ENCODE measurements at places on chromosomes 5 and 9.

DNA sequence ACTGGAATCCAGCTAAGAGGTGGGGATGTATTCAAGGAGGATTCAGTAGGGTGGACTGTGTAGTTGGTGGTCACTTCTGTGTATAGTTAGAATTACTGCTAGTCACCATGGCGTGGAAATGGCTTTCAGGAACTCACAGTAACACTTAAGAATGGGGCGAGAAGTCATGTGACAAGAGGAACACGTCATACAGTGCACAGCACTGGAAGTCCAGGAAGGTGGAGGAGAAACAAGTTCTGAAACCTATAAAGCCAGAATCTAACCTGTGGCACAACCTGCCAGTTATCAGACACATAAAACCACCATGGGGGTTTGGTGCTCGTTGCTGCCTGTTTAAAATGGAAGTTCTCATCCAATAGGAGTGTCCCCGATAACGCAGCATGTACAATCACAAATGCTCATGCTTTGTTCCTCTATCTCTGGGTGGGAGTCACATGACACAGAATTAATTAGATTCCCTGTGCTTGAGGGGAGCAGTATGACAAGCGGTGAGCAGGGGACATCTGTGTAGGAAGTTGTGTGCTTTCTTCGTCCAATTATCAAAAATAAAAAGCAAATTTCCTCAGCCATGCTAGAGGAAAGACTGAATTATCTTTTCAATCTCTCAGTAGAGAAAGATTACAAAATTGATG, 193.0 kb downstream of the SPOCK1 start:
- DNase-seq = no peak

DNA sequence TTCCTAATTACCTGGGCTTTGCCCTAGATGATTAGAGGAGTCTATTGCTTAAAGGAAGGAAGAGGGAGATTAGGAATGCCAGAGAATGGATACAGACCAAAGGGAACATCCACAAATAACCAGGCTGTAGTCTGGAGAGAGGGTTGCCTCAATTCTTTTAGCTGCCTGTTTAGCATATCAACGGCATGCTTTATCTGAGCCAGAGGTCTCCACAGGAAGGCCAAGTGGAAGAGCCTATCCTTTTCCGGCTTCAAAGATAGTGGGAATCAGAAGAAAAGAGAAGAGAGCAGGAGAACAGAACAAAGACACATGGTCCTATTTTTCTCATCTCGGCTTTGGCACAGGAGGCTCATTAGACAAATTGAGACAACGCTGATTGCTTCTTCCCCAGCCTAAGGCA, 142.4 kb downstream of the NMUR2 start:
- DNase-seq = no peak

GRCh38 chr5:92703976-92704375, 877.0 kb downstream of the NR2F1-AS1 start:
- no peak for DNase-seq

DNA sequence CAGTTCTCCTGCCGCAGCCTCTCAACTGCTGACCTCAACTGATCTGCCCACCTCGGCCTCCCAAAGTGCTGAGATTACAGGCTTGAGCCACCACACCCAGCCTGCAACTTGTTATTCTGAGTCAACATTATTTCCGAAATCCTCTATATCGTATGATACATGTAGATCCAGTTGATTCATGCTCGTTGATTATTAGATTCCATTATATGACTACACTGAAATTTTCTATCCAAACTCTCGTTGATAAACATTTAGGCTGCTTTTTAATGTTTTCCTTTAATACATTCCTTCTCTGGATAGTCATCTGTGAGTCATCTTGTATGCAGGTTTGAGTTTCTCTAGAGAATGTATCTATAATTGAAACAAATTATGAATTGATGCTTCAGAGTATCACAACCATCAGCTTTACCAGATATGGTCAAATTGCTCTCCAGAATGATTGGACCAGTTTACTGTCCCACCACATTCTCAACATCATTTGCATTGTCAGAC, 4.1 kb downstream of the CDK7 start:
- no peak for DNase-seq

DNA sequence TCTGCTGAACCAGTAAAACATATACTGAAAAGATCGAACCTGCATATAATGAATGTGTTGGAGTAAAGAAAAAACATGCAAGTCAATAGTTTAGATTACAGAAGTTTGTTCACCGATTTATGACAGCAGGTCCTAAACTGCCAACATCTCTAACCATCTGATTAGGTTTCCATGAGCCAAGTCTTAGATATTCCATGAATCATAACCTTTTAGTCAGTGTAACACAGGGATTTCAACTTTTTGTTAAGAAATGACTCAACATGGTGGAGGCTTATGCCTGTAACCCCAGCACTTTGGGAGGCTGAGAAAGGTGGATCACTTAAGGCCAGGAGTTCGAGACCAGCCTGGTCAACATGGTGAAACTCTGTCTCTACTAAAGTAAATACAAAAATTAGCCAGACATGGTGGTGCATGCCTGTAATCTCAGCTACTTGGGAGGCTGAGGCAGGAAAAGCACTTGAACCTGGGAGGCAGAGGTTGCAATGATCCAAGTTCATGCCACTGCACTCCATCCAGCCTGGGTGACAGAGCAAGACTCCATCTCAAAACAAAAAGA, 38.7 kb downstream of the APC start:
- no peak for DNase-seq

DNA sequence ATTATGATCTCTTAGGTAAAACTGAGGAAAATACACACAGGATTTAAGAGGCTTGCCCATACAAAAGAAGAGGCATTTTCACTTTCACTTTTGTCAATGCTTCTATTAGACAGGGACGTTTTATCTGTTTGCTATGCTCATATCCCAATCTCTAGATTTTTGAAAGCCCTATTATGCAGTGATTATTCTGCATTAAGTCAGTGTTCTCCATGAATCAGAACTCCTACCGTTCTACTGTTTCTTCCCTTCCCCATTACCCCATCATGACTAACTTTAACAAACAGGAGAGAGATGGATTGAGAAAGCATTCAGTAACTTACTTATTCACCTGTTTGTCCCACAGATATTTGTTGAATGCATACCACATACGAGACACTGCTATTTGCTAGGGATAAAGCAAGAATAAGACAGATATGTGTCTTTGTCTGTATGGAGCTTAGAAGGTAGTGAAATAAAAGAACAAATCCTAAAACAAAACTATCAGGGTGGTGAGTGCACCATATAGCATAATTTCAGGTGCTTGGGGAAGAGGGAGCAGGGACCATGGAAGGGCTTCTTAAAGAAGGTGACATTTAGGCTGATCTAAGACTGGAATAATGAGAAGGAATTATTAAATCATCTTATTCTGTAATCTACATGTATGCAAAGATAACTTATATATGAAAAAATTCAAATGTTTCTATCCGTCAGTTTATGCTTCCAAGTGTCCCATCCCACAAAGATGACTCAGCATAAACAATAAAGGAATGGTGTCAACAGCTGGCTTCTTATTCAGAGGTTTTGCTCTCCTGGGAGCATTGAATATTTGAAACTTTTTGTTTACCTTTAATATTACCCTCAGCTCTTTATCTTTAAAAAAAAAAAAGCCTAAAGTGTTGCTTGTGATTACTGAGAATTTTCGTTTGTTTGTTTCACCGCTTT, 328.1 kb downstream of the HINT1 start:
- DNase-seq = no peak

GRCh38 chr5:102902647-102903046, 147.5 kb downstream of the PAM start:
- DNase-seq = no peak

- no peak for DNase-seq
Observed at GRCh38 chr9:11417782-11418181, 805.0 kb upstream of the PTPRD start.

DNA sequence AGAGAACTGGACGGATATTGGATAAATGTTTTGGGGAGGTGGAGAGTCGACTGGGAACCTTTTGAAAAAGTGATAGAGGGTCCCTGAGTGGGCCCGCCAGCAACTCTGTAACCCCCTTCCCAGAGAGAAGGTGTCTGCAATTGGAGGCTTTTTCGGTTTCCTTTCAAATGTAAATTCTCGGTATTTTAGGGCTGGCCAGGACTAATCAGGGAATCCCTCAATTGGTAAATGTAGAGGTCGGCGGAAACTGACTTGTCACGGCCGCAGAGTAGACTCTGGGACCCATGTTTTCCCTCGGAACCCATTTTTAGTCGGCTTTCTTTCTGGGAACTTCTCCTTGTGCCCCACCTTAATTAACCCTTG, 524 bp downstream of the CCNB1 start:
- DNase-seq = no peak

- no peak for DNase-seq
Observed at GRCh38 chr5:64397552-64397951, 108.3 kb upstream of the RGS7BP start.

- DNase-seq = no peak
Observed at GRCh38 chr5:42337143-42337542, 86.1 kb upstream of the GHR start.

- DNase-seq = no peak
Observed at GRCh38 chr5:146365618-146366017, 27.0 kb downstream of the POU4F3 start.

- no peak for DNase-seq
Observed at GRCh38 chr5:57939771-57940170, 457.2 kb upstream of the ACTBL2 start.

- DNase-seq = no peak
Observed at GRCh38 chr5:124134941-124135340, 611.5 kb downstream of the ZNF608 start.

DNA sequence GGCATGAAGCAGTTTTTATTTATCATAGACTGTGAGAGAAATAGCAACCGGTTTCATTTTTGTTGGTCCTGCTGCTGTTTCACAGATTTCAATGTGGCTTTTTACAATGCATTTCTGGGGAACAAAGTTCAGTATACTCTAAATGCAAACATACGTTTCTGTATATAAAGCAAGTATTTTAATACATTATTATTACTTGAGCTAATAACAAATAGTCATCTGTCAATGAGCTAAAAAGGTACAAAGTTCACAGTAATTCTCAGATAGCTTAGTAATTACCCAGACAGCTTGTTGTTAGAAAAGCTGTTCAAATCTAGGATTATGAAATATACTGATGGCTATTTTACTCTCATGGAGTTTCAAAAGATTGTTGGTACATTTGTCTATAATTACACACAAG, 50.8 kb downstream of the PBX3 start:
- no peak for DNase-seq

GRCh38 chr9:127826253-127826913, 23.7 kb downstream of the FPGS start:
- DNase-seq = no peak

DNA sequence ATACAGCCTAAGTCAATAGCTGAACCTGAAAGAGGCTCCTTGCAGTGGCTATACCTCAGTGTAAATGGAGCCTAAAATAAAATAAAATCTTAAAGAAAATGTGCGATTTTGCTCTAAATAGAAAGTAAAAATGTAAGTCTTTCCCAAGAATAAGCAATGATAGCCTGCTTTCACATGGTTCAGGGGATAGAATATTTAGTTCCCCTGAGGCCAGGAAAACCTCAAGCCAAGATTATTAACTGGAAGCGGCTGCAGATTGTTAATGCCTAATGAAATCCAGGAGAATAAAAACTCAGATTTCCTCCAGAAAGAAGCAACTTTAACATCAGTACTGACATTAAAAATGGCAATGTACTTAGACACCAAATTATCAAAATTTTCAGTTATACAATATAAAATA, 463.7 kb downstream of the CYLC2 start:
- no peak for DNase-seq

DNA sequence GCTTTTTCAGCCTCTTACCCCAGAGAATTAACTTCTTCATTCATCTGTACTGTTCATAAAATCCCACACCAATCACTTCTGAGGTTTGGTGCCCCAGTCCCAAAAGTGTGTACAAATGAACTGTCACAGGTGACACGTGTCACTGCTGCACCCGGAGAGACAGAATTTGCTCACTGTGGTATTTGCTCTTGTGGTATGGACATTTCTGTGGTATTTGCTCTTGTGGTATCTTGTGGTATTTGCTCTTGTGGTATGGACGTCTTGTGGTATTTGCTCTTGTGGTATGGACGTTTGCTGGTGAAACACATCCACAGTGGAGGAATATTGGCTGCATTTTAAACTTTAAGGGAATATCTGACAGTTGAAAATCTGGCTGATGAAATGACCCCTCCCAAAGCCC, 214.9 kb upstream of the DAP start:
- DNase-seq = no peak

DNA sequence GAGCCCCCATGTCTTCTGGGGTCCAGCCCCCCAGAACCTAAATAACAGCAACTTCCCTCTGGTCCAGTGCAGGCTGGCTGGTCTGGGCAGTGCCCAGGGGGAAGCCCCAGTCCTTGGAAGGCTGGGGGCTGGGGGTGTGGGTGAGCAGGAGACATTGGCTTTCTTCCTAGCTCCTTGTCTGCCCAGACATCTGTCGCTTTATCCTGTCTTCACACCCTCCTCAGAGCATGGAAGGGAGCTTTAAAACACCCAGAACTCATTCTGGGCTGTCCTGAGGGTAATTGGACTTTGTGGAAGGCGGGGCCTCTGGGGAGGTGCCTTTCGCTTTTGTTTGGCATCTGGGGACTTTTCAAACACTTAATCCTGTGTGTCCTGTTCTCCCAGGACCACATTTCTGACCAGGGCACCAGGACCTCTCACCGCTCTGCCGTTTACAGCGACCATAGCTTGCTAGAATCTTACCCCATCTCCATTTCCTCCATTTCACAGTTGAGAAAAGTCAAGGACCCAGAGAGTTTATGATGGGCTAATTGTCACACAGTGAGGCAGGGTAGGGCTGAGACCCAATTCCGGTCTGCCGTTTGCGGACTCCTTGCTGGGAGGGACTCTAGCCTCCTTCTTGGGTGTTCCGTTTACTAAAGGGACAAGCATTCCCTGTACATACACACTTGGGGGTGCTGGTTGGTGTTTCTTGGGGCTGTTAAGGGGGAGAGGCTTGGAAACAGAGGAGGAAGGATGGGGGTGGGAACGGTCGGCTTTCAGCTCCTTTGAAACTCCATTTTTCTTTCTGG, 1.1 kb downstream of the GSN start:
- DNase-seq = no peak

- DNase-seq = no peak
Observed at GRCh38 chr9:7316967-7317366, 482.6 kb downstream of the DMAC1 start.

DNA sequence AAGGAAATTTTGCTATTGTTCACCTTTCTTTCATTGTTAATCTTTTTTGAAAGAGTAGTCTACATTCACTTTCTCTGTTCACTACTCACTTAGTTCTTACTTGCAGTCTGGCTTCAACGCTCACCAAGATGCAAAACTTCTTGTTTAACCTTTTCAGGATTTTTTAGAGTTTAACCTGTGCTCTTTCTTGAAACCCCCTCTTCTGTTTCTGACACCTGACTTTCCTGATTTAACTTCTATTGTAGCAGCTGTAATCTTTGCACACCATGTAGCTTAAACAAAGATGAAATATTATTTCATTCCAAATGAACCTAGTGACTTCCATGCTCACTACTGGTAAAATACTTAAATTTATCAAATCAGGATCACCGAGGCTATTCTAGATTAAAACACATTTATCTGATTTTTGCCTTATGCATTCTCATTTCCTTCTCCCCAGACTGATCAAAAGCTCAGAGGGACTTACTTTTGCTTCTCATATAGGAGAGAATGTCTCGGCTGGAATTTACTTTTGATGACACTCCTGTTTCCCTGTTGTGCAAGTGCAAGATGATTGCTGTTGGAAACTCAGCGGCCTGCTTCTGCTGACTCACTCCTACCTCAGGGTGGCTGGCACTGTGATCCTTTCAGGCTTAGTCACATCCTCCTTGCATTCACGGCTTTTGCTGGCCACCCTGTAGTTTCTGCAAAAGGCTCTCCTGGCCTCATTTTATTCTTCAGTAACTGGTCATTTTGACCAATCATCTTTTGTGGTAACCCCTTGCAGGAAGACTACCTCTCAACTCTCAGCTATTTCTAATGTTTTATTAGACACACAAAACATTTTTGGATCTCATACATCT, 109.3 kb upstream of the IFNE start:
- DNase-seq = peak; percentile 36

Data from activated CD4-positive, alpha-beta T cell treated with anti-CD3 and anti-CD28 coated beads for 24 hours (primary cell).